ENCODE measurements at places on chromosomes 6 and 20.

DNA sequence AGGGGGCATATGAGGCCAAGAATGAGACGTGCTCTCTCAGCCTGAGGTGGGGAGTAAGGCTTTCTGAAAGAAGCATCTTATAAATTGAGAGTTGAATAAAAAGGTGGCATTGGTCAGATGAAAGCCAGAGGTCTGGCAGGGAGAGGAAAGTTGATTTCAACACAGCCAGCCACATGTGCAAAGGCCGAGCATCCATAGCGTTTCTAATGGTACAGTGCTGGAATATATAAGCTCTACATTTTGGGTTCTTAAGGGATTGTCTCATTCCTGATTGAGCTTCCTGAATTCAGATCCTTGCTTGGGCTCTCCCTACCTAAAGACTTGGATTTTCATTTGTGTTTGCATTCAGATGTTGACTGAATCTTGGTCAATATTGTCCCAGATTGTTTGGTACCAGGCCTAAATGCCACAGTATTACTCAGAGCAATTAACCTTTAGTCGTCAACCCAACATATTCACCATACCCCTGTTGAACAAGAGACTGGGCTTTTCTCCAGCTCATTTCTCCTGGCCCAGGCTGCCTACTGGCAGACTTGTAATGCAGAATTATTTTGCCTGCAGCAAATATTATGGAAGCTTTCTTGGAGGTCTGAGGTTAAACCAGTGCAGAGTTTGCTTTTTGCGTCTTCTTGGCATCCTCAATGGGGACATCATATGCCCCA is 14.5 kb upstream of the BCAS1 start:
- DNase-seq: no peak

- no peak for DNase-seq
Observed at GRCh38 chr20:13008761-13009681, at the start of gene SPTLC3. Gene SPTLC3 (plus strand): TSS chr20:13008972. CDS start chr20:13009268, 296 bp downstream.

DNA sequence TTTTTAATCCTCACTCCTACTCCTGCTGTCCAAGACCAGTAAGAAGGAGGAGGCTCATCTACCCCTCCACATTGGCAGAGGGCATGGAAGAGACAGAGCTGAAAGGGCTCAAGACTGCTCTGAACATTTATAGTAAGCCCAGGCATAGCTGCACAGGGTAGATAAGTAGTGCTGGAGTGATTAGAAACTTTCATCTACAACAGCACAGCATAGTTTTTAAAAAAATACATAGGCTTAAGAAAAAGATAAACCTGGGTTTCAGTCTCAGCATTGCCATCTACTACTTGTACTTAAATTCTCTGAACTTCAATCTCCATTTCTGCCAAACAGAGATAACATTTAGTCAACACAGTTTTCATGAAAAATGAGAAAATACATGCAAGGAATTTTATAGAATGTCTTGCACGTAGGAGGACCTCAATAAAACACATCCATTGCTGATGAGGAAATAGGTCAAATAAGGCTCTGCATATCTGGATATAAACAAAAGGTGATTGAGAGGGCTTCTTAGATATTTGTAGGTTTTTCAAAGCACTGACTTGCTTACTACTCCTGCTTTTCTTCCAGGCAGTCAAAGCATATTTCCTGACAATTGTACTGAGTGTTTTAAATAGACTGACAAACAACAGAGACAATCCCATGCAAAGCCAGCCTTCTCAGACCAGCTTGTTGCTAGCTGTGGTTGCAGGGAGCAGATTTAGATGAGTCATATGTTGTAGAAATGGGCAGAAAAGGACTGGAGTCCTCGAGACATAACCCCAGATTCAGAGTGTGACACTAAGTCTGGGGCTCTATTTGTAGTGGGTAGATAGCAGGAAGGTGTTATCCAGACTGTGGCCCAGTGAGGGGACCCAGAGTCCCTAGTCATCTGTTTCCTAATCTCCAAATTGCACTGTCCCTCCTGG is 107.4 kb upstream of the TAB2 start:
- no peak for DNase-seq

- no peak for DNase-seq
Observed at GRCh38 chr6:87274660-87275274, 47.6 kb upstream of the SMIM8 start.

DNA sequence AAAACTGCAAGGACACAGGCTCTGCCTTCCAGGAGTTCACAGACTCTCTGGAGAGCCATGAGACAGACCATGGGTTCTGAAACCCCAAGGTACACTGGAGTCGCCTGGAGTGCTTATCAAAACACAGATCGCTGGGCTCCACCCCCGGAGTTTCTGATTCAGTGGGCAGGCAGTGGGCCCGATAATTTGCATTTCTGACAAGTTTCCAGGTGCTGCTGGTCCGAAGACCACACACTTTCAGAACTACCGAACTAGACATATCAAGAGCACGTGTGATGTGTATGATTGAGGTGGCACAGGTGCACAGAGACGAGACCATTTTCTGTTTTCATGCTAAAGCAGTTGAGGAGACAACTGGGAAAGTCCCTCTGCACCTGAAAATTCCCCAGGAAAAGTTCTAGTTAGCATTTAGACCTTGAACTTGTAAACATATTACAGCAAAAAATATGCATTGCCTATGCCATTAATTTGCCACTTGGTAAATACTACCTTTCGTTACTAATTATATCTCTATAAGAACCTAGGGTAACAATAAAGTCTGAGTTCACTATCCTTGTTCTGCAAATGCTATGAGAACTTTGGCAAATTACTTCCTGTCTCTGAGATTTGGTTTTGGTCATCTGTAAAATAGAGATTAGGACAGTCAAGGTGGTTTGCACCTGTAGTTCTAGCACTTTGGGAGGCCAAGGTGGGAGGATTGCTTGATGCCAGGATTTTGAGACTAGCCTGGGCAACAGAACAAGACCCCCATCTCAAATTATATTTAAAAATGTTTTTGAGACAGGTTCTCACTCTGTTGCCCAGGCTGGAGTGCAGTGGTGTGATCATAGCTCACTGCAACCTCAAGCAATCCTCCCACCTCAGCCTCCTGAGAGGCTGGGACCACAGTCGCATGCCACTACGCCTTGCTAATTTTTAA is 14.3 kb upstream of the PIM1 start:
- no peak for DNase-seq
